ENCODE measurements at places on chromosomes 5 and 9.

- DNase-seq = no peak
Observed at GRCh38 chr5:18114151-18114757, 480.0 kb downstream of the TAF11L14 start.

DNA sequence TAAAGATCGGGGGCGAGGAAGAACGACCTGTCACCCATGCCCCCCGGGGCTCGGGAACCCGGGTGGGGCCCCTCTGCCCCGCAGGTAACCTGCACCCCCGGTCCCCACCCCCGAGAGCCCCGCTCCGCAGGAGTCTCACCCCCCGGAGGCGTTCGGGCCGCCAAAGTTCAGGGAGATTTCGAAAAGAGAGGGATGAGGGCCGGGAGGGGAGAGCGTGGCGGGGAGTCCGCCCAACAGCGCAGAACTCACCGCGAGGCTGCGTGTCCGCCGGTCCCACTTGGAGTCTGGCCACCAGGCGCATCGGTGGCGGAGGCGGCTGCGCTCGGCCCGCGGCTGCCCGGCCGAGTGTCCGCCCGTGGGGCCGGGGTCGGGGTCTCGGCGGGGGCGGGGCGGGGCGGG is at the start of gene PHF19:
PHF19 (minus strand) TSS at position 347 of the 399 bp plus-strand sequence. CDS start 2,447 bp downstream, outside the sequence.
- no peak for DNase-seq

DNA sequence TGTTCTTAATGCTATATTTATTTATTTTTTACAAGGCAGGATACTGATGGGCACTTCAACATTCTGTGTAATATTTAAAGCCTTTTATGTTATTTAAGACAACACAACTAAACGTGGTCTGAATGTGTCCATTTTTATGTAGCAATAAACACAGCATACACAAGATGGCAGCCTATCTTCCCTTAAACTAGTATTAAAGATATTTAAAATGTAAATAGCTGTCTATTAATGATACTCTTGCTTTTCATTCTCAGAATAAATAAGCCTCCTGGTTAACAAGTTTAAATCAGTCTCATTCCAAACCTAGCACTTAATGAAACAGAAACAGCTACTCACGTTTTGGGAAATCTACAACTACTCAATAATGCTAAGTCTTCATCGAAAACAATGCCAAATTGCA is 315.7 kb downstream of the MCTP1 start:
- DNase-seq = no peak

DNA sequence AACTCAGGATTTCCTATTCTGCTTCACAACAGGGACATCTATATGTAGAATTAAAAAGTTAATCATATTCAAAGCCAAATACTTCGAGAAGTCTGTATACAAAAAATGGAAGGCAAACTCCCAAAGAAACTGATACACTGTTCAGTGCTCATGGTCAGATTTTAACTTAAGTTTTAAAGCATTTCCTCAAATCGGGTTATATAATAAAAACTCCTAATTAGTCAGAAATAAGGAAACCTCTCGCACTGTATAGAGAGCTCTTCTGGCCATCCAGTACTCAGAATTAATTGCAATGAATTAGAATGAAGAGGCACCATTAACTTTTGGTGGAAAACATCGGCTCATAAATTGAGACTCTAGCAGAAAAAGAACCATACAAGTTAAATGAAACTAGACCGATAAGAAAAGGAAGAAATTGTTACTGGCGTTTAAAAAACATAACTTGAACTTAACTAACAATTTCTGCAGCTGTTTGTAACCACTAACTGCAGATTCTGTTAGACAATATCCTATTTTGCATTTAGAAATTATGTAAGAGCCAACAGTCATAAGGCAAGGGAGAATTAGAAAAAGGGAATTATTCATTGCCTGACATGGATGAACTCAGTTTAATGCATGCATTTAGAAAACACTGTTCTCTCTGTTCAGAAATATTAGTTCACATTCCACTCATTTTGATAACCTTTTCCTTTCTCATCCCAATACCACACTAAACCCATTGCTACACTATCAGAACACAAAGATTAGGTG is 96.6 kb downstream of the FNBP1 start:
- no peak for DNase-seq

GRCh38 chr5:35794328-35794619 is 62.4 kb upstream of the IL7R start:
- DNase-seq = no peak

GRCh38 chr9:119332522-119332921 is 36.7 kb downstream of the BRINP1 start:
- no peak for DNase-seq

- no peak for DNase-seq
Observed at GRCh38 chr9:79013715-79014610, 557.8 kb upstream of the TLE4 start.

DNA sequence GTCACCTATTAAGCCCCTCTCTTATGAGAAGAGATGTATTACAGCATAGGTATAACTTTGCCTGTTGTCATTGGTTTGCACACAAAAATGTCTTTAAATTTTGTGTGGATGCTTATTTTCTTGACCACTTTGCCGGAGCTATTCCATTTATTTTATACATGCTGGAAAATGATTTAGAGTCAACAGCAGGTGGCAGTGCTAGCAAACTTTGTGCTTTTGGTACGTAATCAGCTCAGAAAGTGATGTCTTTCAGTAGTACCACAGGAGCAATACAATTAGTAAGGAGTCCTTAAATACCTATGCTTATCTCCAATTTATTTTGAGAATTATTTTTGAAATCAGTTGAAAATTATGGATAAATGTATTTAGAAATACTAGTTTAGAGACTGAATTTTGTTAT is 19.8 kb upstream of the NUDT12 start:
- DNase-seq = no peak

- no peak for DNase-seq
Observed at GRCh38 chr9:69421908-69422801, 97.1 kb downstream of the ENTREP1 start.

DNA sequence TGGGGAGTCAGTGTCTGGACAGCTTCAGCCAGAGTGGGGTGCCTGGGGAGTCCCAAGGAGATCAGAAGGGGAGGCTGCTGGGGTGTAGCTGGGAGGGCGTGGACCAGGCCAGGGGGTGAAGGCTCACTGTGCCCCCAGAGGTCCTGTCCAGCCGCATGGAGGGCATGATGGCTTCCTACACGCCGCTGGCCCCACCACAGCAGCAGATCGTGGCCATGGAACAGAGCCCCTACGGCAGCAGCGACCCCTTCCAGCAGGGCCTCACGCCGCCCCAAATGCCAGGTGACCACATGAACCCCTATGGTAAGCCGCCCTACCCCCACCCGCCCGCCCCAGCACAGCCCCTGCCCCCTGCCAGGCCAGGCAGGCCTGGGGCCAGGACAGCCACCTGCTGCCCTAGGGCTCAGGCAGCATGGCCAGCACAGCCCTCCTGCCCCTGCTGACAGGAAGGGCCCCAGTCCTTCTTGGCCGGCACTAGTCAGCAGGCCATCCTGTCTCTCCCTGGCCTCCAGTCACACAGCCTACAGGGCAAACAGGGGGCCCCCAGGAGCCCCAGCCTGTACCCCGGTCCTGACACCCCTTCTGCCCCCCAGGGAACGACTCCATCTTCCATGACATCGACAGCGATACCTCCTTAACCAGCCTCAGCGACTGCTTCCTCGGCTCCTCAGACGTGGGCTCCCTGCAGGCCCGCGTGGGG is 82.1 kb downstream of the LMX1B start:
- no peak for DNase-seq

GRCh38 chr5:168793841-168794837 is 215.0 kb upstream of the PANK3 start:
- DNase-seq = no peak

GRCh38 chr9:126532489-126532888 is 81.2 kb upstream of the LMX1B start:
- no peak for DNase-seq

- no peak for DNase-seq
Observed at GRCh38 chr5:124395926-124396325, 350.5 kb downstream of the ZNF608 start.

- peak; percentile 25 for DNase-seq
Observed at GRCh38 chr5:32092938-32093812, 80.9 kb downstream of the GOLPH3 start.

DNA sequence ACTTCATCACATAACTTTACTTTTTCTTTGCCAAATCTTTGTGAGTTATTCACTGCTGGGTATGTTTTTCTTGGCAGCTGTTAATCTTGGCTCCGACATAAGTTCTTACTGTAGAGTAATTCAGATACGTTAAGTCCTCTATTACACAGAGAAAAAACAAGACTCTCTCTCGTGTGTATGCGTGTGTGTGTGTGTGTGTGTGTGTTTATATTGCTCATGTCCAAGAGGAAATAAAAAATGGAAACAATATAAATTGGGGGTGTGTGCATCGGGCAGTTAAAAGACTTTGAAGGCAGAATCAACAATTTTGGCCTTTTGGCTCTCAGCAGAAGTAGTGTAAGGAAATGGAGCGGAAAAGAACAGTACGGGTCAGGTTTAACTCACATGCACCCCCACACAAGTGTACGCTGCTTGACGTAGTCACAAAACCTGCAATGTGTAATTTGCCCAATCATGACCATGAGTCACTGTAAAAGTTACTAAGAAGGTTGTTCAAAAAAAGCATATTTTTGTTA is 67.2 kb upstream of the IFNE start:
- no peak for DNase-seq

DNA sequence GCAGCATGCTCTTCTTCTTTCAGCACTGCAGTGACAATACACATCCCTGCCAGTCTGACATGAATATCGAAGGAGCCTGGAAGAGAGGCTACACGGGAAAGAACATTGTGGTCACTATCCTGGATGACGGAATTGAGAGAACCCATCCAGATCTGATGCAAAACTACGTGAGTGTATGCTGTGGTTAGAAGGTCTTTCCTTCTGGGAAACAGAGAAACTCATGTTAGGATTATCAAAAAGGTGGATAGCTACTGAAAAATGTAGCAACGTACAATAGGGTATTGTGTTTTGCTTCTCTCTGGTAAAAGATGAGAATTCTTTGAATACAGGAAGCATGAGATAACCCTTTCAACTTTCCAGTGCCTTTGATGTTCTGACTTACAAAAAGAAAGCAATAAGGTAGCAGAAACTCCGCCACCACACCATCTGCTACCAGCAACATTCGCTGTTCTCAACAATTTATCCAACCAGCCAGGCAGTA is 133.3 kb downstream of the PCSK5 start:
- DNase-seq = no peak

DNA sequence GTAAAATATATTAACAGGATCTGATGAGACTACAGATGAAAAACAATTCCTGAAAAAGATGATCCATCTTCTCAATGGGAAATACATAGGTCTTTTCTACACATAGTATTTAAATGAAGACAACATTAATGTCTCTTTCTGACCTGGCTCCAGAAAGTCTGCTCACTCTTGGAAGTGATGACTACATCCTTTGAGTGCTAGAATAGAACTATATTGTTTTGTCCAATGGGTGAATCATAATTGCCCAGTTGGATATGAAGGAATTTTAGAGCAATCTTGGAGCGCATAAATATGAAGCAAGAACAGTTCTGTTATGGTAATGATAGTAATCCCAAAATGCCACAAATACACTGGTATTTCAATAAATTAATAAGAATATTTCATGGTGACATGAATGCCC is 322.1 kb downstream of the DEPDC1B start:
- no peak for DNase-seq

DNA sequence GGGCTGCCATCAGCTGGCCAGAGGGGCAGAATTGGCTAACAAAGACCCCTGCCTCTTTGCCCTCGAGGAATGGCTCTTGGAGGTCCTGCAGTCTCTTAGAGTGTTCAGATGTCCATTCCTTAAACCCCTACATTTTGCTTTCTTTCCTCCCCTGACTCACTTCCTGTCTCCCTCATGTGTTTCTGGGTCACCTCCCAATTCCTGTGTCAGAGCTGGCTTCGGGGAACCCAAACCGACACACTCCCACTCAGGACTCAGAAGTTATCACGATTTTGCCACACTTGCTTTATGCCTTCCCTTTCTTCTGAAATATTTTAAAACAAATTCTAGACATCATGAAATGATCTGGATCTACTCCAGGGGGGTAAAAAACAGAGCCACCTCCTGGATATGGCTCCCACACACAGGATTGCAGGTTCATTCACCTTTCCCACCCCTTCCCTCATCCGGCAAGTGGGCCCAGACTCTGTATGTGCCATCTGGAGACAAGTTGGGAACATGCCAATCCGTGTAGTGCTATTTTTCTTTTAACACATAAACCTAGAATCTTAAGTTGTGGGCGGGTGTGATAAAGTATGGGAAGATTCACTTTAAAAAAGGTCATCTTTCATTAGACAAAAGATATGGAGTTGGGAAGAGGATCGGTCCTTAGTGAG is 145.7 kb downstream of the NXNL2 start:
- DNase-seq = no peak

DNA sequence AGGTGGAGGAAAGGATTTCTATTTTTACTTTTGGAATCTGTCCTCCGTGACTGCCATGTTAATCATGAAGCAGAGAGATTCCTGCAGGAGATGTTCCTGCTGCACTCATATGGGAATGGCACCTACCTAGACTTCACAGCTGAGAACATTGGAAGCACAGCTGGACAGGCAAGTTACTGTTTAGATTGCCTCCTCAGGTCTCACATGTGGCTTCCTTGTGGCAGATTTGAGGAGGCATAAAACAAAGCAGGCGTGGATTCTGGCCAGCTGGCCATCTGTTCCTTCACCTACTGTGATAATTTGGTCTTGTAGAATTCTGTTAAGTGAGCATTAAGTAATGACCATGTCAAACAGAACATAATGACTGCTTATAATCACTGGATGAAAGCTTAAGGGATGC is 193.4 kb downstream of the EDIL3 start:
- DNase-seq = no peak

DNA sequence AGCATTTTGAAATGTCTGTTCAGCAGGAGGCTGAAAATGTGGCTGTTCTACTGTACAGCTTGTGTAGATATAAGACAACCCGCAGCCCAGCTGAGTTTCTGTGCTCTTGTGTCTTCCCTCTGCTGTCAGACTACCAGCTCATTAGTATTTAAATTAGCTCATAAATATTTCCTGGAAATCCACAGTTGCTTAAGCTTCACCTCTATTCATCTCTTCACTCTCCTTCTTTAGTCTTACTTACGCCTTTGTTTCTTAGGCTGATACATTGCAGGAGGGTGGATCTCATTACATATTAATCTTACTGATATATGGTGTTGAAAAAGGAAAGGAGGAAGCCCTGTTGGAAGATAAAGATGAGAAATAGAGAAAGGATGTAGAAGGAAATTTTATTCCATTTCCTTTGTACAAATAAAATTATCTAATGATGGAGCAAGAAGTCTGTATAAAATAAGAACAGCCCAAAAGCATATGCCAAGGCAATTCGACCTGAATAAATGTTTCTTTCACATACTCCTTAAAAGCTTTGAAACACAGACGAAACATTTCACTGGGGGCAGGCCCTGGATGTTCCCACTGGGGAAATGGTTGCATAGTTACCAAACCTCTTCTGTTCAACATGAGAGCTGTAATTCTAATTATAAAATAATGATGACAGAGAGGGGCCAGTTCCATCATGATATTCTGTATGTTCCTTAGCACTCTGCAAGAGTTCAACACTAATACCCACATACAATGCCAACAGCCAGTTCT is 111.8 kb upstream of the APC start:
- no peak for DNase-seq

- no peak for DNase-seq
Observed at GRCh38 chr9:133056533-133056932, 5.2 kb upstream of the CEL start.

GRCh38 chr9:93231121-93231694 is 47.3 kb downstream of the WNK2 start:
- DNase-seq = no peak

GRCh38 chr5:109083937-109084336 is 325.8 kb downstream of the PJA2 start:
- DNase-seq = no peak

GRCh38 chr5:163529698-163530097 is 24.3 kb downstream of the MAT2B start:
- no peak for DNase-seq

- DNase-seq = no peak
Observed at GRCh38 chr9:117656002-117656401, 48.2 kb upstream of the TLR4 start.
